Activated CD8-positive, alpha-beta memory T cell treated with anti-CD3 and anti-CD28 coated beads for 24 hours (primary cell): ENCODE measurements at places on chromosomes 3 and 15.

- no peak for DNase-seq
Measured at GRCh38 chr3:54198556-54198955, 76.2 kb downstream of the CACNA2D3 start.

DNA sequence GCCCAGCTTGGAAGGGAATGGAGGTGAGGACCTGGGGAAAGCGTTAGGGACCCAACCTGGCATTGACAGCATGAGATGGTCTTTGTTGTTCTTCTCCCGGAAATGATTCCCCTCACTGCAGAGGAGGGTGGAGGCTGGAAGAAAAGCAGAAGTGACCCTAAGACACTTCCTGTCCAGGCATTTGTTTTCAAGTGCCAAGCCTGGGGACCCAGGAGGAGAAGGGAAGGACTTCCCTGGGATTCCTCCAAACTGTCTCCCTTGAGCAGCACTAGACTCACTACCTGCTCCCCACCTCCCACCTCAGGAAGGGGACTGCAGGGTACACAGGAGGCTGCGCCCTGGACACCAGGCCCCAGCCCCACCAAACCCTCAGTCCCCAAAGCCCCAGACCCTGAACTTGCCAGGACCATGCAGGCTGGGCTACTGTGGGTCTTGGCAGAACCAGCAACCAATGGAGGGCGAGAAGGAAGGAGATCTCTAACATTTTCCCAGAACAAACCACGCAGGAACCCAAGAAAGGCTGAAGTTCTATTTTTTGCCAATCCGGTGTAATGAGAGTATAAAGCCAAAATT is 9.8 kb upstream of the VIPR1 start:
- DNase-seq, result peak; percentile 41

DNA sequence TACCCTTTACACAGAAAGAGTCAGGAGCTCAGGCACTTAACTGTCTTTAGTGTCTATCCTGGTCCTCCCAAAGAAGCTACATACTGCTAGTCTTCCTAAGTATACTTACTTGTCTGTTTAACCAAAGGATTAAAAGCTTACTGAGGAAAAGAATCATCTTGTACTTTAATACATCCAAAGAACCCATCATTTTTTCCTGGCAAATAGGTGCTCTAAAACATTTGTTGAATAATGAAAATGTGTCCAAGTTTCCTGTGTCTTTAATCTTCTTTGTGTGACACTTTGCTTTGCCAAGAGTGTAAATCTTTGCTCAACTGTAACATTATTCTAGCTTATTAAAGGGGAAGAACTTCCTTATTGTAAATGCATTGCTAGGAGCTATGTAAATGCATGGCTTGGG is 519.2 kb downstream of the OTOL1 start:
- no peak for DNase-seq

GRCh38 chr3:160049565-160049964 is 60.9 kb downstream of the IL12A start:
- no peak for DNase-seq

DNA sequence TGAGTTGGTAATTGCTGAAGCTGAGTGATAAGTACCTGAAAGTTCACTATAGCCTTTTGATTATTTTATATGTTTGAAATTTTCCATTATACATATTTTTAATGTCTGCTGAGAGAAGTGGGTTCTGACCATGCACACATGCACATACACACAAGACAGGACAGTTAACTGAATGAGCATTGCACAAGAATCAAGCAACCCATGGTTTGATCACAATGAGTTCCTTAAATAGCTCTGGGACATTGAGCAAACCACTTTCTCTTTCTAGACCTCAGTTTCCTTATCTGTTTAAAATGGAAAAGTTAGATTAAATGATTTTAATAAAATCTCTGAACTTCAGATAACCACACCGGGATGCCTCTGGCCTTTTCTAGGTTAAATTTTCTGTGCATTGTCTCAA is 26.7 kb downstream of the SNTN start:
- no peak for DNase-seq

- DNase-seq, result no peak
Measured at GRCh38 chr3:157493627-157494550, 9.3 kb downstream of the VEPH1 start.

DNA sequence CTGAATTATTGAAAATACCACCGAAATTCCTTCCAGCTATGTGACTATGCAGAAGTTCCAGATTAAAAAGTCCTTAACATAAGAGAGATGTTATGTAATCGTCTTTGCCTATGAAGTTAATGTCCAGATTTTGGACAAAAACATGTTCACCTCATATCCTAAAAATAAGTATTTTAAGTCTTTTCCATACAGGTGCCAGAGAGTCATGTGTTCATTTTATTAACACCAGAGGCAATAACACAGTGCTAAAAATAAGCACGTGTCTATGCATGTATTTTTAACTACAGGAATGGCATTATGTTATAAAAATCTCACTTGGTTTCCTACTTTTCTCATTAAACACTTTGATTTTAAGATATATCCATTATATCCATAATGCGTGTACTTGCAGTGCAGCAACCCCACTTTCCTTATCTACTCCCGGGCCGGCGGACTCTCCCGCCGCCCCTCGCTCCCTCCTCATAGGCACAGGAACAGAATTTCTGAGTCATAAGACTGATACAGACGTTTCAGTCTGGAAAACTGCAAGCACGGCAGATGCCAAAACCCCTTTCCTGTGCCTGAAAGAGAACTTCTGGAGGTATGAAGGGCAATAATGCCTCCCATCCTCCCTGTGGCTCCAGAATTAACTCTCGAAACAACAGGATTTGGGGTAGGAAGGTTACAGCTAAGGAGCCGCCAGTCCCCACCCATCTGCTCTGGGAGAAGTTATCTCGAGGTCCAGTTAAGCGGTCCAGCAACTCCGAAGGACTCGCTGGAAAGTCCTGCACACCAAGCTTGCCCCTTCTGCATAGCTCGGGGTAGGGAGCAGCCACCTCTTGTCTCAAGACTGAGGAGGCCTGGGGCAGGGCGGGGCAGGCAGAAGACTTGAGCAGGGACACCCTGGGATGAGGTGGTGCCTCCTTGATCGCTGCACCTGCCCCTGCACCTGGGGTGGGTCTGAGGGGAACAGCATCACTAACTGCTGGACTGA is 22.3 kb upstream of the PSTPIP1 start:
- DNase-seq, result no peak

GRCh38 chr3:123155471-123156011 is 46.2 kb upstream of the SEC22A start:
- DNase-seq, result peak; percentile 35

- DNase-seq, result no peak
Measured at GRCh38 chr3:101189176-101189575, 131.2 kb downstream of the IMPG2 start.

DNA sequence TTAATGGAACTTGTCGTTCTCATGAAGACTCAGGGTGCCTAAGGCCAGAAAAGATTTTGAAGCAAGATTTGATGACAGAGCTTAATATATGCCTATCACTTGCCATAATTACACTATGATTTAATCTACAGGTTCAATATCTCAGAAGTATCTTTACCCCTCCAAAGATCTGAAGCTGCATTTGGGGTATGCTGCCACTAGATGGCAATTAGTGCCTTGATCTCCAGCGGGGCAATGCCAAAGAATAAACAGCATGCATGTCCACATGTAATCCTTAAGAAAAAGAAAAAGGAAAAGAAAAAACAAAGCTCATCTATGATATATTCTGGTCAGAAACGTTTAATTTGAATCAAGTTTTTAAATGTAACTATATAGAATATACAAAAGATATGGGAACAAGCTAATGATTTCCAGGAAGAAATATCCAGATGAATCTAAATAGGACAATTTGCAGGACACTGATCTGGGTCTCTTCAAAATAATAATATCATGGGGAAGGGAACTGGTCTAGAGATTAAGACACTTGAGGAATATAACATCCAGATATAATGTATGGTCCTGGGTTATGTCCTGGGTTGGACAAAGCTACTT is 55.0 kb upstream of the SOX14 start:
- DNase-seq, result no peak

GRCh38 chr3:94714194-94714593 is 651.3 kb downstream of the NSUN3 start:
- DNase-seq, result no peak

DNA sequence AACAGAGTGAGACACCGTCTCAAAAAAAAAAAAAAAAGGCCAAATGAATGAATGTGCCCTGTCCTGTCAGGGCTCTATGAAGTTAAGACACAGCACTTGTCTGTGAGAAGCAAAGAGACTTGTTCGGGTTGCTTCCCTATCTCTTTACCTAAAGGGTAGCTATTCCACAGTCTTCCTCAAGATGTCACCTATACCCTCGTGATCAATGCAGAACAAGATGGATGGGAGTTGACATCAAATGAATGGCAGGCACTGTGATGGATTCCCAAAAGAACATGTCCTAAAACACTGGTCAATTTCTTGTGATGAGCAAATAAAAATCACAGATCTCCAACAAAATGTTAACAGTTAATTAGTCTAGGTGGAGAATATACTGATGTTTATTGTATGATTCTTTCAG is 9.5 kb downstream of the TADA3 start:
- DNase-seq, result no peak

GRCh38 chr3:99565331-99565730 is 73.1 kb upstream of the COL8A1 start:
- no peak for DNase-seq

GRCh38 chr15:52054381-52054780 is 35.4 kb downstream of the MAPK6 start:
- DNase-seq, result no peak

GRCh38 chr3:72694398-72694797 is 153.8 kb downstream of the SHQ1 start:
- no peak for DNase-seq

- no peak for DNase-seq
Measured at GRCh38 chr3:133701435-133702358, 40.0 kb upstream of the TOPBP1 start.
